ENCODE measurements at places on chromosomes 5 and 9.
A peak's percentile ranks its signal among the peaks of the same experiment; 100 is the strongest.

GRCh38 chr9:133762488-133763271, 24.5 kb upstream of the SARDH start:
- no peak for DNase-seq

DNA sequence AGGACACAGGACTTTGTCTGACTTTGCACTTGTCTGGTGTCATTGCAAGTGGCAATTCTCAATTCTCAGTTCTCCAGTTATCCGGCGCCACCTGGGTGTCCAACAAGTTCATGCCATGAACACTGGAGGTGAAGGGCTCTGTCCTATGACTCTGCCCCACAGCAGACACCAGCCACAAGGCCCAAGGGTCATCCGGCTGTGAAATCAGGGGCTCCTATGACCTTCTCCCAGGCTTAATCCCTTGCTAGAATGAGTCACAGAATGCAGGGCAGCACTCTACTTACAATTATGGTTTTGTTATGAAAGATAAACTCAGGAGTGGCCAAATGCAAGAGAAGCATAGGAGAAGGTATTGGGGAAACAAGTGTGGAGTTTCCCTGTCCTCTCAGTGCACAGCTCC, 392.0 kb downstream of the GADD45G start:
- DNase-seq: peak; percentile 60

DNA sequence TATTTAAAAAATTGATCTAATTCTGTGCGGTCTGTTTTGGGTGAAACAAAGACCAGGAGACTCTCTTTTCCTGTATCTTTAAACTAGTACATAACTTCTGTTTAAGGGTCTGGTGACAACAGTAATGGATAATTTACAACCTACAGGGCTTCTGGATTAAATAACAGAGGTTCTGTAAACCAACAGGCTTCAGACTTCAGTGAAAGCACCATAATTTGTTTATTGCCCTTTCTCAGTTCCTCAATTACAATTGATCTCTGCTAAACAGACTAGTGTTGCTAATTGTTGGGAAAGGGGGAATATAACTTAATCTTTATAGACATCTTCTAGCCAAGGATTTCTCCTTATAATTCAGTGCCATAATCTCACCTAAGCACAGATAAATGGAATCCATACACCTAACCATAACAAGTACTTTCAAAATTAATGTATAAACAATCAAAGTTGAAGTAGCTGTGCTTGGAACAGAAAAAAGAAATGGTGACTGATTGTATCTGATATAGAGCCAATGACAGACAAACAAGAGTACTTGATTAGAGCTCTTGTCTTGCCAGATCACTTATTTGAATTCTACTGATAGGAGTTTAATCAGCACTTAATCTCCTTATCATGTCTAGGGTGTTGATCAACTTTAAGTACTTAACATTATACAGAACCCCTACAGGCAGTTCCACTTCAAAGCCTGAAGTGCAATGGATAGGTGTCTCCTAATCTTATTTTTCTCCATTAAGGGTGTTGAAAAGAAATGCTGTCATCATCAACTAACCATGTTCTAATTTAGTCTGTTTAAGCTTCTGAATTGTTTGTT, 536.0 kb downstream of the NR2F1-AS1 start:
- DNase-seq: no peak

GRCh38 chr5:79990598-79991507, at the start of gene MTX3:
TSS of gene MTX3 (minus strand) at chr5:79991262. CDS start at chr5:79991238, 24 bp downstream.
- DNase-seq: peak; percentile 91

GRCh38 chr9:70165006-70165602, 93.7 kb upstream of the SMC5 start:
- DNase-seq: no peak

GRCh38 chr5:58933891-58934628, 351.2 kb downstream of the RAB3C start:
- DNase-seq: no peak

- DNase-seq: no peak
Observed at GRCh38 chr9:136105398-136106135, 10.5 kb upstream of the NACC2 start.

DNA sequence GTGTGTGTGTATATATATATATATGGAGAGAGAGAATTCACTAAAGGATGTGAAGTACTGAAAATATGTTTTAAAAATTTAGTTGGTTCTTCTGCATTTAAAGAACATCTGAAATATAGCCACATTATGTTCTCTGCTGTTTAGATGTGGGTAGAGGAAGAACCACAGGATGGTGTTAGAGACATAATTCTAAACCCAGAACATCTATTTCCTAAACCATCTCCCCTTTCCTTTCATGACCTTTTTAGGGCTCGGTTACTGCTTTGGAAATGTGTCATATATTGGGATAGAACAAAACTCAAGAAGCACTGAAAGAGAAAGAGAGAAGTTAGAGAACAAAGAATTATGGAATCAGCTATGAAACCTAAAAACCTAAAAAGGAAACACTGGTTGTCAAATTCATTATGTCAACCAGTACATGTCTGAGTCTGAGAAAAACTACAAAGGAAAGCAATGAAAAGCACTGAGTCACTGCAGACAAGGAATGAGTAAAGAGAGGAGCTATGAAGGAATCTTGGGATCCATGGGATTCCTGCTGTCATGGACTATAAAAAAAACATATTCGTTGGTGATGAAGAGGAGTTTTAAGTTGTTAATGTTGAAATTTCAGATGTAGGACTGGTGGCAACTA, 28.4 kb downstream of the SLC12A2 start:
- no peak for DNase-seq

DNA sequence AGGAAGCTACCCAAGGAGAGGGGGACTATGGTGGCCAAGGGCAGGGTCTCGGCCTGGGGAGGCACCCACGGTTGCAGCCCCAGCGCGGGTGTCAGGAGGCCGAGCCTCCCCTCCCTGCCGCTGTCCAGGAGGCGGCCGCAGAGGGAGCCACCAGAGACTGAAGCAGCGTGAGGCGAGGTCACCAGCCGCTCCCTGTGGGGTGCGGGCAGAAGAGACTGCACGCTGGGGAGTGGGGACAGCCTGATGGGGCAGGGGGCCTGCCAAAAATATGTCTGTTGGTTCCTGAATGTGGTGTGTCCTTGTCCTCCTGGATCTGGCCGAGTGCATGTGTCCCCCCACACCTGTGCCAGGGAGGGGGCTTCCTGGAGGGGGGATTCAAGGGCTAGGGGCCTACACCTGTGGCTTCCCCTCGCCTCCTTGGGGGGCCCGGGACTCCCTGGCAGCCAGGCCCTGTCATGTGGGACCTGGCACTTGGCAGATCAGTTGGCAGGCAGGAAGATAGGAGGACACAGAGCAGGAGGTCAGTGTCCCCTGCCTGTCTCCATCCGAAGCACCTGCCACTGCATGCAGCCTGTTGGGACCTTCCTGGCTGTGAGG, 131.2 kb downstream of the DAB2IP start:
- DNase-seq: no peak

DNA sequence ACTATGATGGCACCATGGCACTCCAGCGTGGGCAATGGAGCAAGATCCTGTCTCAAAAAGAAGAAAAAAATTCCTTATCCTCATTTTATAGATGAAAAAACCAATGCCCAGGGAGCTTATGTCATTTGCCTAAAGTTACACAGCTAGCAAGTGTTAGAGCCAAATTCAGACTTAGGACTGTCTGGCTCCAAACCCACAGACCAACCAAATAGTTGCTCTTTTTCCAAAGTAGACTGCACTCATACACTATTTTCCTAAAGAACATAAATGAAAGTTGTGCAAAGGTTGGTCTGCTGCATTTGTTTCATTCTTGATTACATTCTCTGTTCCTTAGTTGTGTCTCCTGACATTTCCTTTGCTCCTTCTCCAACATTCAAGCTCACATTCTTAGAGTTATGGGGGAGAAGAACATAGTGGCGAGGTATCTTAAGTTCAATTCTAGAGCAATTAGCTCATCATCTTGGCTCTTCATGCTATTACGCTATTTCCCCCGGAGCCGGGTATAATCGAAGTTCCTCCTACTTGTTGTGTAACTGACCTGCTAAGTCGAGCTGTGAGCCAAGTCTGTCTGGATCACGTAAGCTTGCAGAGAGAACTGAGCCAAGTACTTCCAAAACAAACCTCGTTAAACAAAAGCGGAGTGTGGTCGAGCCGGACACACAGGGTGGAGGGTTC, 138.3 kb downstream of the RFK start:
- DNase-seq: peak; percentile 12

- DNase-seq: no peak
Observed at GRCh38 chr9:107705521-107705920, 216.0 kb upstream of the KLF4 start.

- peak; percentile 61 for DNase-seq
Observed at GRCh38 chr9:126499005-126499910, 114.5 kb upstream of the LMX1B start.
